Stimulated activated CD4-positive, alpha-beta T cell treated with anti-CD3 and anti-CD28 coated beads, Interleukin-4, amount 100 ng/mL, for 24 hours (primary cell): ENCODE measurements at places on chromosomes 3 and 15.
A peak's percentile ranks its signal among the peaks of the same experiment; 100 is the strongest.

DNA sequence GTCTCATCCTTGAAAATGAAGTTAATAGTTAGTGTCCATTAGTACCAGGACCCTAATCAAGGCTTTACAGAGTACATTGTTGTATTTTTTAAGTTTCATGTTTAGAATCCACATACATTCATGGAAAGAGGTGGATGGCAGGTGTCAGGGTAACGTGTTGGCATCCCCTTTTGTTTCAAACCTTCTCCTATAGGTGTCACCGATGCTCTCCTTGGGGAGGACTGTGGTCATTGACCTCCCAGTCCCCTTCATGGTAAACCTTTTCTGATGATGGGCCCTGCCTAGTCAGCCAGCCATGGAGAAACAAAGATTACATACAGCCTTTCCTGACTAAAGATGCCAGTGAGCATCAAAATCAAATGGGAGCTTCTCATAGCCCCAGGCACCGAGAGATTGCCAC, 574.8 kb downstream of the AGBL1 start:
- DNase-seq = no peak

DNA sequence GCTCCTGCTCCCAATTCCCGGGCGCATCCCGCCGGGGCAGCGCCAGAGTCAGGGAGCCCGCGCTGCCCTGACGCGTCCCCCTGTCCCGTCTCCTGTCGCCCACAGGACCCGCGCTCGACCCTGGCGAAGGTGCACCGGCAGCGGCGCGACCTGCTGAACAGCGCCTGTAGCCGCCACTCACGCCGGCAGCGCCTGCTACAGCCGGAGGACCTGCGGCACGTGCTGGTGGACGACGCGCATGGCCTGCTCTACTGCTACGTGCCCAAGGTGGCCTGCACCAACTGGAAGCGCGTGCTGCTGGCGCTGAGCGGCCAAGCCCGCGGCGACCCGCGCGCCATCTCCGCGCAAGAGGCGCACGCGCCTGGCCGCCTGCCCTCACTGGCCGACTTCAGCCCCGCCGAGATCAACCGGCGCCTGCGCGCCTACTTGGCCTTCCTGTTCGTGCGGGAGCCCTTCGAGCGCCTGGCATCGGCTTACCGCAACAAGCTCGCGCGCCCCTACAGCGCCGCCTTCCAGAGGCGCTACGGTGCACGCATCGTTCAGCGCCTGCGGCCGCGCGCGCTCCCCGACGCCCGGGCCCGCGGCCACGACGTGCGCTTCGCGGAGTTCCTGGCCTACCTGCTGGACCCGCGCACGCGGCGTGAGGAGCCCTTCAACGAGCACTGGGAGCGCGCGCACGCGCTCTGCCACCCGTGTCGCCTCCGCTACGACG, 16.9 kb downstream of the C3orf22 start:
- no peak for DNase-seq

DNA sequence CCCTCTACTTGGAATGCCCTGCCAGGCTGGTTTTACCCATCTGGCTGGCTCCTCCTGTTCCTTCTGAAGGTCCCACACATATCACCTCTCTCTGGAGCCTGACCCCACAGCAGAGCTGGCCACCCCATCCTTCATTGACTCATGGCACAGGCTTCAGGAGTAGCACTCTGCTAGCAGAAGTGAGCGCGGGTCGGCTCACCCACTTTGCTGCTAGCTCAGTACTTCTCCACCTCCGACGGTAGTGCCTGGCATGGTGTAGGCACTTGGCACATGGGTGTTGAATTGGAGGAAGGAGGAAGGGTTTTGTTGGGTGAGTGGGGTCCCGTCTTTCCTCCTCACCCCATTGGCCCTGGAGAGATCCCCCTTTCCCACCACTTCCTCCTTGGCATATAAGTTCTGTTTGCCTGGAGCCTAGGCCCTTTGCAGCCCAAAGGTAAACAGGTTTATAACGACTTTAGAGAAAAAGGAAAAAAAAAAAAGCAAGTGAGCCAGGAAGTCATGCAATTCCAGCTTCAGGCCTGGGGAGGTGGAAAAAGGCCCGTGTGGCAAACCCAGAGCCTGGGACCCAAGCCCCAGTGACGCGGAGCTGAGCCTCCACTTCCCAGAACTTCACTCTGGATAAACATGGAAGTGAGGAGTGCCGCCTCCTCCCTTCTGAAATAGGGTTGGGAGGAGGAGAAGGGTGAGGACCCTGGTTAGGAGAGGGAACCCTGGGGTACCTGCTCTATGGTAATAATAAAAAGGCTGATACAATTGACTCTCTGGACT, 35.4 kb downstream of the SMAD6 start:
- DNase-seq = no peak

- DNase-seq = no peak
Observed at GRCh38 chr3:198028718-198029117, 68.7 kb downstream of the LMLN start.

DNA sequence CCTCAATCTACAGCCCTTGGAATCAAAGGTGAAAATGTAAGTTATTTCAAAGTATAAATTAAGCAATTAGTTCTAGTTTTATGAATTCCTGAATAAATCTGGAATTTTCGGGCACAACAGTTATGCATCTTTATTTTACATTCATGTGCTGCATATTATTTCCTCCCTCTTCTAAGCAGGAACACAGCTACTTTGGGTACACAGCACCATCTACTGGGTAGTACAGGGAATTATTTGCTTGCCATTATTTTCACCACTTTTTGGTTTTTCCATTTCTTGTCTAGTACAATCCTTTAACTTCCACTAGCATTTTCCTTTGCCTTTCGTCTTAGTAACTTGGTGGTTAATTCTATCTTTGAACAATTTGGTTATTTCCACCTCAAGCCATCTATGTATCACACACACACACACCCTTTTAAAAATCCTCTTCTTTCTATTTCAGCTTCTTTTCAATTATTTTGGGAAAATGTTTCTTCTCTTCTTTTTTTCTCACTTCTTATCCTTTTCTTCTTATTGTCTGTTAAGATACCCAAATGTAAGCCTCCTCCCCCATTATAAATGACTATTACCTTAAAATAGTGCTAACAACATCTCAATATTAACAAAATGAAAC, 451.0 kb downstream of the MFSD1 start:
- DNase-seq = no peak

DNA sequence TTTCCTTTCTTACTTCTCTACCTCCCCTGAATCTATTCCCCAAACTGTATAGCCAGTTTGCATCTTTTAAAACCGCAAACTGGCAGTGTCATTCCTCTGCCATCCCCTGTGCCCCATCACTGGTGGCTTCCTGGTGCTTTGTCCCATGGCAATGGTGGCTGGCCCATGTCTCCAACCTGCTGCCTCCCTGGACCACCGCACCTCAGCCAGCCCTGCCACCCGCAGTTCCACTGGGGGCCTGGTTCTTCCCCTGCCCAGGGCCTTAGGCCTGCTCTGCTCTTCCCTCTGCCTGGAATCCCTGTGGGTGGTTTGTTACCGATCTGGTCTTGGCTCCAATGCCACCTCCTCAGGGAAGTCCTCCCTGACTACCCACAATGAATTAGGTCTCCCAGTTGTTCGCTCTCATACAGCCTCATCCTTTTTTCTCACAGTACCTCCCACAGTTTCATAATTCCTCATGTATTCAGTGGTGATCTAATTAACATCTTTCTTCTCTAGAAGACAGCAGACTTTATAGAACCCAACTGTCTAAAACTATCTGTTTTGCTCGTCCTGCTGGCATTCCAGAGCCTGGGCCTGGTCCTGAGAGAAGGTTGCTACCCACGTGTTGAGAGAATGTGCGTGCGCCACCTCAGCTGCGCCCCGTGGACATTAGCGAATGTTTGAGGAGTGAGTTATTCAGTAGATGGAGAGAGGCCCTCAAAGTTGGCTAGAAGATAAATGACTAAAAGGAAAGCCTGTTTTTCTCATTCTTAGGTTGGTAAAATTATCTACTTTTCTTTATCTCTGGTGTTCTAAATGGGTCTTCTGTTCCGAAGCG, 130.1 kb downstream of the DNAJB8 start:
- DNase-seq = no peak

GRCh38 chr15:64521201-64521600, 60.8 kb downstream of the ZNF609 start:
- no peak for DNase-seq

DNA sequence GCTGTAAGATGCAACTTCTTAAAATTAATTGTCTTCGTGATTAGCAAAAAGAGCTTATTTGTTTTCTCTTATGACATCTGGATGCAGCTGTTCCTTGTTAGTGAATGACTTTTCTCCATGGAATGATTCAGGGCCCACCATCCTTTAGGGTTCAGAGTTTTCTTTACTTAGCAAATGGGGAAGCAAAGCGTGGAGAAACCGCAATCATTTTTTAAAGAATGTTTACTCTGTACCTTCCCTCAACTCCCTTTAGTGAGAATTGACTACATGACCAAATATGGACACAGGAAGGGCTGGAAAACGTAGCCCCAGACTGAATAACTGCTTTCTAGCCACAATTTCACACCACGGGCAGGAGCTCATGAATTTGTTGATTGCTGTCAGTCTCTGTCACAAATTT, 130.1 kb downstream of the EDEM1 start:
- DNase-seq = no peak

- no peak for DNase-seq
Observed at GRCh38 chr3:188706599-188706998, 465.2 kb upstream of the TPRG1 start.

GRCh38 chr3:122560680-122561079, 3.4 kb downstream of the PARP9 start:
- DNase-seq = peak; percentile 74

GRCh38 chr3:142272200-142272891, 47.0 kb upstream of the GK5 start:
- DNase-seq = no peak

DNA sequence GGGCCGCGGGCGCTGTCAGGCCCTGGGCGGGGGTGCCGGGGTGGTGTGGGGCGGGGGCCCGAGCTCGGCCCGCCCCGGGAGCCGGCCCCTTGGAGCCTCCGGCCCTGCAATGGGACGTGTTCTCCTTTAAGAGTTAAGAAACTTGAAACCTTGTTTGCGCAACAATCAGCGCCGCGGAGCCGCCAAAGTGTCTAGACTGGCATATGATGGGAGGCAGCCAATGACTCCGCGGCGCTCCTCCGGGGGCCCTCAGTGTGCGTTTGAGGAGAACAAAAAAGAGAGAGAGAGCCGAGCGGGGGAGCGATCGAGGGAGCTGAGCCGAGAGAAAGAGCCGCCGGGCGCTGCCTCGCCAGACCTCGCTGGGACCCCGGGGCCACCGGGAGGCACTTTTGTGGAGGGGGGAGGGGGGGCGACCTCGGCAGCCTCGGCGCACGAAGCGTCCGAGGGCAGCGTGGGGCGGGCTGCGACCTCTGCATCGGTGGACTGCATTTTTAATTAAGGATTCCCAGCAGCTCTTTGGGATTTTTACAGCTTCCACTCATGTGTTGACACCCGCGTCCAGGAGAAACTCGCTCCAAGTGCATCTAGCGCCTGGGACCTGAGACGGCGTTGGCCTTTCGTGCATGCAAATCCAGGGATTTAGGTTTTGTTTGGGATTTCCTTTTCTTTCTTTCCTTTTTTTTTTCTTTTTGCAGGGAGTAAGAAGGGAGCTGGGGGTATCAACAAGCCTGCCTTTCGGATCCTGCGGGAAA, at the start of gene SMAD6:
Gene SMAD6, plus strand, starts transcription at position 202 of the 752 bp plus-strand sequence. CDS start 1,023 bp downstream, outside the sequence.
- peak; percentile 72 for DNase-seq

GRCh38 chr3:12004741-12005513, 739 bp downstream of the SYN2 start:
- DNase-seq = no peak
